C1 segment of cervical spinal cord (tissue), 14 donors: ENCODE measurements at places on chromosomes 1 and 21.
A peak's percentile ranks its signal among the peaks of the same experiment; 100 is the strongest.

GRCh38 chr1:27436204-27437159, 44.1 kb downstream of the GPR3 start:
- DNase-seq: no peak

DNA sequence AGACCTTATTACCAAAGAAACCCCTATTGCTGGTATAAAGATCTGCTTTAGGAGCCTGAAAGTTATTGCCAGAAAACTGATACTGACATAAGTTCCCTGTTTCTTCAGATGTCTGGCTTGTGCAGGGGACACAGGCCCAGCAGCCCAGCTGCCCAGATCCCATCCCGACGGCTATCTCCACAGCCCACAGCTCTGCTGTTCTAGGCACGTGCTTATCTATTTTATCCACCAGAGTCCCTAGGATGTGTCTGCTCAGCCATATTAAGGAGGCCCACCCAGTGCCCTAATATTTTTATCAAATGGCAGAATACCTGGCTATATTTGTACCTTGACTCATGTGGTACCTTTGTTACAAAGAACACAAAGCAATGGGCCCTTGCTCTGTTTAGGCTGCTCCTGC, 58.9 kb downstream of the DDX20 start:
- no peak for DNase-seq

- DNase-seq: no peak
Observed at GRCh38 chr21:23356905-23357304, 2250.4 kb downstream of the MRPL39 start.

DNA sequence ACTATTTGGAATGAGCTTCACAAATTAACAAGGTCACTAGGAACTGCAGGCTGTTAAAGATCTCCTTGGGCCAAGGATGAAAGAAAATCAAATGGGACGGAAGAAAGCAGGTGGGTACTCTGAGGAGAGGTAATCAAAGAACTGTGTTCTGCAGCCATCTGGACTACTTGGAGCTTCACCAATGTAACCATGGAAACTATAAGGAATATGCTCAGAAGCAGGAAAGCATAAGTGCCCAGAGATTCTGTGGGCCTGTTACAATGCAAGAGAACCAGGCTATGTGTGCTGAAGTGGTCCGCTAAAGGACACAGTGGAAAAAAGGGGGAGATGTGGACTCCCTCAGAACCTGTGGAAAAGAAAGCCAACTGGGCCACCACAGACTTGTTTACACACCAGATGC, 238.5 kb downstream of the PTGER3 start:
- no peak for DNase-seq

GRCh38 chr1:86965012-86965826, 50.8 kb downstream of the HS2ST1 start:
- DNase-seq: peak; percentile 7

DNA sequence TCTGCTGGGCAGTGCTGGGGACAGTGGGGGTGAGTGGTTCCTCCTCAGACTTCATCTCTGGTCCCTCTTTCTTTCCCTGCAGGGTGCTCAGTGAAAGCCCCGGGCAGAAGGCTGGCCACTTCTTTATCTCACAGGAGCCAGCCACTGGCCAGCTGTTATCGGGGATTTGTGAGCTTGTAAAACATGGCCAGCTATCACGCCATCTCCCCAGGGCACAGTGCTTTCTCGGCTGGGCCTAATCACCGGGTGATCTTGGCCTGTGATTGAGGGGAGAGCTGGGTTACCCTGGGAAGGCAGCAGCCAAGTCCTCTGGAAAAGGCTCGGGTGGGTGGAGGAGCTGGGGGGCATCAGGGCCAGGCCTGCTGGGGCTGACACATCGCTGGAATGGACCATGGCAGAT, 83.0 kb downstream of the IGSF21 start:
- no peak for DNase-seq

- no peak for DNase-seq
Observed at GRCh38 chr21:14762734-14763694, 216.9 kb upstream of the SAMSN1 start.

- no peak for DNase-seq
Observed at GRCh38 chr1:220157738-220158137, 63.8 kb downstream of the IARS2 start.

- DNase-seq: no peak
Observed at GRCh38 chr21:36446301-36446700, 33.6 kb downstream of the CLDN14 start.

GRCh38 chr1:41833519-41834000, 85.2 kb downstream of the HIVEP3 start:
- no peak for DNase-seq

GRCh38 chr1:24186993-24187790, at the start of gene IFNLR1:
Gene IFNLR1 (minus strand): TSS chr1:24187289. CDS start chr1:24187248, 41 bp downstream.
- DNase-seq: peak; percentile 41

- no peak for DNase-seq
Observed at GRCh38 chr1:243292117-243292516, 36.3 kb downstream of the SDCCAG8 start.

GRCh38 chr1:32580348-32581017, 41.3 kb downstream of the ZBTB8A start:
- DNase-seq: no peak

DNA sequence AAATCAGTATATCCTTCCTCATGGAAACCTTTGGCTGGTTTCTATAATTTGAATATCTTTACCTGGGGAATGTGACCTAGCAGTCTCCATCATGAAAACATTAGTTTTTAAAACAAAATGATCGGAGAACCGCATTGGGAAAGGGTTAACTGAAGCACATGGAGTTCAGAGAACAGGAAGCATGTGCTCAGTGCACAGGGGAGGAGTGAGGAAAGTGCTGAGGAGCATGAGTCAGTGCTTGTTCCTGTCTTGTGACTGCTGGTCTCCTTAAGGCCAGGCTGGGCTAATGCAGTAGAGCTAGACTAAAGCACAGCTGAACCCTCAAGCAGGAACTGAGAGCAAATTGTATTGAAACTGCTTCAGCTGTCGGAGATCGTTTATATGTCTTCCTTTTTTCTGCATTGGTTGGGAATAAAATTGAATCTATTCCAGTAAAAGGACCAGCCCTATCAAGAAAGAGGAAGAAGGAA, 5.8 kb downstream of the IFI16 start:
- no peak for DNase-seq

- no peak for DNase-seq
Observed at GRCh38 chr1:21674957-21675356, 5.8 kb upstream of the RAP1GAP start.

- DNase-seq: no peak
Observed at GRCh38 chr21:36887963-36888362, 78.5 kb downstream of the HLCS start.

GRCh38 chr1:3590951-3591865, 20.1 kb downstream of the MEGF6 start:
- DNase-seq: no peak

DNA sequence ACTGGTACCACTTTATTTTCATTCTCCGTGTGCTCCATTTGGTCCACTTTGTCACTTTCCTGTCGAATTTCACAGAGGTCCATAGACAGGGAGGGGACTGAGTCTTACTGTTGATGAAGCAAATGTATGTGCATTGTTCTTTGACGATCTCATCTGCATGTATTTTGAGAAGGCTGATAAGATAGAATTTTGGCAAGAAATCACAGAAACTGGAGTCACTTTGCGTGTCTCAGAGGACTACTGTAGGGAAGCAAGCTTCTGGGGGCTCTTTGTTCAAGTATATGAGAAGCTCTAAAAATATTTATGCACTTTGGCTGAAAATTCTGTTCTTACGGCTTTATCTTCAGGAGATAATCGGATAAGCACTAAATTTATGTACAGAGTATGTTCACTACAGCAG, 78.1 kb downstream of the PCBP3 start:
- no peak for DNase-seq

GRCh38 chr21:41819236-41819855, 52.5 kb upstream of the RIPK4 start:
- no peak for DNase-seq

DNA sequence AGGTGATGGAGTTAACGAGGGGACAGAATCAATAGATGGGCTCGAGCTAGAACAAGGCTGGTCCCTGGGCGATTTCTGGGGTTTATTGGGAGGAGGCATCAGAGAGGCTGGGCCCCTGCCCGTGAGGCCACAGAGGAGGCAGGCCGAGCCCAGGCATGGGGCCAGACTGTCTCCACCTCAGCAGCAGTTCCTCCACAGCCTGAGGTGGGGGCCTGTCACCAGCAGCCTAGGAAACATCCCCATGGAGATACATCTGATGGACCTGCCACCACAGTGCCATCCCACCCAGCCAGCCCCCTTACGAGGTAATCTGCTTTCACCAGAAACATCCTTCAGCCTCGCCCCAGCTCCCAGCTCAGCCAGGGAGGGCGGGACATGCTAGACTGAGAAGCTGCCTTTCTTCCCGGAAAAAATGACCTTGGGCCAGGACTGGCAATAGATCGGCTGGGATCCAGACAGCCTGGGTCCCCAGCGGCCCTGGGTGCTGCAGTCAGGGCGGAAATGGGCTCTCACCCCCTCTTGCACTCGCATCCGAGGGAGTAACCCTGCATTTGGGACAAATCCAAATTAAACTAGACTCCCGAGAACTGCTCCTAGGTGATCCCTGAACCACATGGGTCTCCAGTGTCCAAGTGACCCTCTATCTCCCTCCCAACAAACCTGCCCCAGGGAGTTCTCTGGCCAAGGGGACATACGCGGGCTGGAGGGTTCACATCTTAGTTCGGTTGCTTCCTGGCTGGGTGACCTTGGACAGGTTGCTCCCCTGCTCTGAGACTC, 10.0 kb upstream of the EPHA8 start:
- DNase-seq: no peak

GRCh38 chr1:43463479-43463878, 9.7 kb upstream of the HYI start:
- DNase-seq: no peak

- DNase-seq: peak; percentile 0
Observed at GRCh38 chr1:52002038-52002917, 11.8 kb upstream of the RAB3B start.

DNA sequence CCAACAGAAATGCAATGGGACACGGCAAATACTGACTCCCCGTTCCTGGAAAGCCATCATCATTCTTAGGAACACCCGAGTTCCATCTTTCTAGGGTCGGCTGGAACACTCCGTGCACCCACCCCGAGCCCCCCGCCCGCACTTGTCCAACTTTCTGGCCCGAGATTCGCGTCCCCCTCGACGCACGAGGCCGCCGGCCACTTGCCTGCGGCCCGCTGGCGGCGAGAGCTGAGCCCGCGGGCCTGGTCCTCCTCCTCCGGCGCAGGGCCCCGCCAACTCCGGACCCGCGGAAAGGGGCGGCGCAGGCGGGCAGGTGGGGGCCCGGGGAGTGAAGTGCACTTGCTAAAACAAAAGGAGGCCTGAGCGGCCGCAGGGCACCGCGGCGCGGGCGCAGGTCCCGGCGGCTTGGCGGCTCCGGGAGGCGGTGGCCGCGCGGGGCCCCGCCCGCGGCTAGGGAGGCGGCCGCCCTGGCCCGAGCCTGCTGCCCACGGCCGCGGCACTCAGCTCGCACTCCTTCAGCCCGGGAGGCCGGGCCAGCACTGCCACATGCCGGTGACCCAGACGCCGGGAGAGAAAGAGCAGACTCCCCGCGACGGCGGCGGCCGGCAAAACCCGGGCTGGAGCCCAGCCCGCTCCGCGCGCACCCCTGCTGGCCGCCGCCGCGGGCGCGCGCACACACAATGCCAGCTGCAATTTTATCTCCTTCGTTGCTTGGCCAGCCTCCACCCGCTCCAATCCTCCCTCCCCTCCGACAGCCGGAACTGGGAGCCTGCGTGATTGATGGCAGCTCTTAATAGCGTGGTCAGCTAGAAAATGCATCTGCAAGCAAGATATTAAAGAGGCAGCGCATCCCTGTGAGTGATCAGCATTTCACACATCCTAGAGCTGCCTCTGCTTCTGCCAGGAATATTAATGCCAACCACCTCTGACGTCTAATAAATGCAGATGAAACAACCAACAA, 114.3 kb downstream of the RERE start:
- peak; percentile 88 for DNase-seq

GRCh38 chr1:39919545-39919944, 17.8 kb upstream of the MYCL start:
- peak; percentile 9 for DNase-seq

- no peak for DNase-seq
Observed at GRCh38 chr1:7389906-7390603, 381.0 kb upstream of the VAMP3 start.

DNA sequence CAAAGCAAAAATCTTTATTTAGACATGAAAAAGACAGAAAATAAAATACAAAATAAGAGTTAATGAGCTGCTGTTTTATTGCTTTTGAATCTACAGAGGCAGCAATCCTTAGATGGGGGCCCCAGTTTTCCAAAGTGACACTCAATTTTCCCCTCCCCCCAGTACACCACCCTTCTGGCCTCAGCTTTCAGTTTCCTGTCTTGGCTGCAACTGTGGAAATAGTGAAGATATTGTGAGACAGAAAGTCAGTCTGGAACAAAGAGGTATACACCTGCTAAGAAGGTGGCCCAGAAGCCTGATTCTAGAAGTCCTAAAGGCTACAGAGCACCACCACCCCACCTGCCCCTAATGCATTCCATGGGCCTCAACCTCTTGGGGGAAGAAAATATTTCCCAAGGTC, 1.1 kb upstream of the MTMR11 start:
- DNase-seq: no peak

DNA sequence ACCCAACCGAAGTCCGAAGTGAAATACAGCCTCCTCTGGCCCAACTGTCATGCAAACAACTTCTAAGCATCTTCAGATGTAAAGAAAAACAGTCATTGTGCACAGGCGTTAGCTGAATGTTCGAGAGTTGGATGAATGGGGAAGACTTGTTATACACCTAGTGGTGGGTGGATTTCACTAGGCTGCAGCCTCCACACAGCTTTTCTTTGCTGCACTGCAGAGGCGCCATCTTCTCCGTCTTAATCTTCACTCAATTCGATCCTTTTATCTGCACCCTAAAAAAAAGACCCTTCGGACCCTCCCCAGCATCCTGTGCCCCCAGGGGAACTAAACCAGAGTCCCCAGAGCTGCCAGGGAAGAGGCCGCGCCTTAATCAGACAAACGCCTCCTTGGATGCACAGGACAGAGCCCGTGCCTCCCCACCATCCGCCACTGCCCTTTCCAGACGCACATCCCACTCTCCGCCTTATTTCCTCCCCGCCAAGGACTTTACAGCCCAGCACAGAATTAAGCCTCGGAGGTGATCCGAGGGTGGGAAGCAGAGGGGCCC, 1.4 kb downstream of the APP start:
- DNase-seq: peak; percentile 88

DNA sequence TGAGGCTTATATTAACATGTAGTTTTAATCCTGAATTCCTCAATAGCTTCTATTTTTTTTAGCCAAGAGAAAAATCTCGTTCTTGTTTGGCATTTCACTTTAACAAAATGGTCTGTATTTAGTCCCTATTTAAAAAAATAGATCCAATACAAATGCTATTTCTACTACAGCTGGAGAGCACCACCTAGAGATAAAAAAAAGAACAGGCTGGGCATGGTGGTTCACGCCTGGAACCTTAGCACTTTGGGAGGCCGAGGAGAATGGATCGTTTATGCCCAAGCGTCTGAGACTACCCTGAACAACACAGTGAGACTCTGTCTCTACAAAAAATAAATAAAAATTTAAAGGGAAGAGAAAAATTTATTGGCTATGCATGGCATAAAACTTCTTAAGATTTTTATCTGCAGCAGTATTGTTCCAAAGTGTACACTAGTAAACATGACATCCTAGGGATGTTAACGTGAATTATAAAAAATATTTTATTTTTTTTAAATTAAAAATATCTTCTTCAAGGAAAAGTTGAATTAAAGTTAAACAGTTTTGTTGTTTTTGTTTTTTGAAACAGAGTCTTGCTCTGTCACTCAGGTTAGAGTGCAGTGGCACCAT, 4.4 kb downstream of the ST7L start:
- DNase-seq: no peak

GRCh38 chr1:159829822-159830465, 3.3 kb downstream of the SLAMF8 start:
- DNase-seq: no peak
